ENCODE measurements at places on chromosomes 13 and 19.
A peak's percentile ranks its signal among the peaks of the same experiment; 100 is the strongest.

DNA sequence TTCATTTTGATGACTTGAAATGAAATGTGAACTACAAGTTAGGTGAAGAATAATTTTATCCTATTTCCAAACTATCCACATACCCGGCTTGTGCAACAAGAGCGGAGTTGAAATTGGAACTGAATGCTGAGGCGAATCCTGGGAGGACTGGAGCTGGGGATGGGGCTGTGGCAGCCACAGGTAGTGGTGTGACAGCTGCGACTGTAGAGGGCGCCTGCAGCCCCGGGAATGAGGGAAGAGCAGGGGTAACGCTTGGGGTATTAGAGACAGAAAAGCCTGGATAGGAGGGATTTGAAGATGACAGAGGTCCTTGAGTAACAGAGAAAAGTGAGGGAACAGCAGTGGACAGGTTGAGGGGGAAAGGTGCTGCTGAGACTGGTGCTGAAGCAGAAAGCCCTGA lies 22.0 kb upstream of the STOML3 start:
- peak; percentile 8 for DNase-seq

GRCh38 chr19:50889638-50890037 lies 16.4 kb downstream of the KLK2 start:
- no peak for DNase-seq

- no peak for DNase-seq
Observed at GRCh38 chr13:64633948-64634347, 2596.2 kb downstream of the PCDH9 start.

DNA sequence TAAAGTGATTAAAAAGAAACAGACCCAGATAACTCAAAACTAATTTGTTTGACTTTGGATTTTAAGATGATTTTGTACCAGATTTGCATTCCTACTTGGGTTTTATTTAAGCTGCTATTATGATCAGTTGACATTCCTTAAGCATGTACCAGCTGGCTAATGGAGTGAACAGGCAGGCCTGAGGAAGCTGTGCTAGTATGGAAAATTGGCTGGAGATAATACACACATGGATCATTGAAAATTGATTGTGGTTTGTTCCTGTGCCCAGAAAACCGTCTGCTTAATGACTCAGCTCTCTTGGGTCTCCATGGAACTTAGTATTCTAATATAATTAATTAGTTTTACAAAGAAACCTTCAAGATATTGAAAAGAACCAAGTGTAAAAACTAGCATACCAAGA lies 22.6 kb downstream of the POLR1D start:
- DNase-seq: no peak

GRCh38 chr13:67273001-67273400 lies 42.9 kb upstream of the PCDH9 start:
- DNase-seq: no peak

GRCh38 chr13:88153353-88153752 lies 482.2 kb downstream of the SLITRK5 start:
- no peak for DNase-seq

- peak; percentile 57 for DNase-seq
Observed at GRCh38 chr19:40360708-40361241, 12.3 kb downstream of the PLD3 start.

DNA sequence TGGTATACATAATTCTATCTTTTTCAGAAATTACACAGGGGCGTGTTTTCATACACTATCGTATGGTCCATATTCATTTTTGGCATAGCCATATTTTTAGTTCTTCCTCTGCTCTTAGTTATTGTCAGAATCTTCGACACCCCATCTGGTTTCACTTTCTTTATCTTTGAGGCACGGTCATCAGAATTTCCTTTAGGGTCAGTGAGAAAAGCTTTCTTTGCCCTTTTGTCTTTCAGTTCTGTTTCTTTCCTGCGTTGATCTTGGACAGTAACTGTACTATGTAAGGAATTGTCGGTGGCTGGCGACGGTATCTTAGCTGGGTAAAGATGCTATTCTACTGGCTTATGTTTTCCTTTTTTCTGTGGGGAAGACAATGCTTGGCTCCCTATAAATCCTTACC lies 10.6 kb upstream of the KIR2DL4 start:
- DNase-seq: no peak

DNA sequence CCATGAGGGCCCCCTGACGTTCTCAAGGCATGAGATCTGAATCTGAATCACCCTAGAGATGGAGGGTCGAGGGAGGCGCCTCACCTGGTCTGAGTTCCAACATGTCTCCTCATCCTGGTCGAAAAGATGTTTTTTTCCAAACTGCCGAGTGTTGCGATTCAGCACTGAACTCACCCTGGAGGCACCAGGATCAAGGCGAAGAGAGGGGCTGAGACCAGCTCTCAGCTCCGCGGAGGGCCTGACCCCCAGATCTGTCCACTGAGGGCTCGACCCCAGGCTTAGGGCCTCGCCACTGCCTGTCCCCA lies 555 bp downstream of the NR2C2AP start:
- DNase-seq: no peak

DNA sequence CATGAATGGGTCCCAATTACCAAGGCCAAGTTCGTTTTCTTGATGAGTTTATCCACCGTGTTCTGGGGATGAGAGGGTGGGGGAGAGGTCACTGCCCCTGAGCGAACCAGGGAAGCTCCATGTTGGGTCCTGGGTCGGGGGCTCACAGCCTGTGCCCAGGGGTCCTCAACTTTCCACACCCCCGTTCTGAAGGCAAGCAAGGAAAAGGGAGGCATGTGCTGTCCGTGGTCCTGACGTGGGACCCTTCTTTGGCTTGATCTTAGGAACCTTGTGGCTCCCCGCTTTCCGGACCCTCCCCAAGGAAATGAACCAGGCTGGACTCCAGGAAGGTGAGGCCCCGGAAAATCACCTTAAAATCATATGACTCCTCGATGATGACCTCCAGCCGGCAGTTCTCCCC lies 18.2 kb upstream of the MEIS3 start:
- DNase-seq: no peak

DNA sequence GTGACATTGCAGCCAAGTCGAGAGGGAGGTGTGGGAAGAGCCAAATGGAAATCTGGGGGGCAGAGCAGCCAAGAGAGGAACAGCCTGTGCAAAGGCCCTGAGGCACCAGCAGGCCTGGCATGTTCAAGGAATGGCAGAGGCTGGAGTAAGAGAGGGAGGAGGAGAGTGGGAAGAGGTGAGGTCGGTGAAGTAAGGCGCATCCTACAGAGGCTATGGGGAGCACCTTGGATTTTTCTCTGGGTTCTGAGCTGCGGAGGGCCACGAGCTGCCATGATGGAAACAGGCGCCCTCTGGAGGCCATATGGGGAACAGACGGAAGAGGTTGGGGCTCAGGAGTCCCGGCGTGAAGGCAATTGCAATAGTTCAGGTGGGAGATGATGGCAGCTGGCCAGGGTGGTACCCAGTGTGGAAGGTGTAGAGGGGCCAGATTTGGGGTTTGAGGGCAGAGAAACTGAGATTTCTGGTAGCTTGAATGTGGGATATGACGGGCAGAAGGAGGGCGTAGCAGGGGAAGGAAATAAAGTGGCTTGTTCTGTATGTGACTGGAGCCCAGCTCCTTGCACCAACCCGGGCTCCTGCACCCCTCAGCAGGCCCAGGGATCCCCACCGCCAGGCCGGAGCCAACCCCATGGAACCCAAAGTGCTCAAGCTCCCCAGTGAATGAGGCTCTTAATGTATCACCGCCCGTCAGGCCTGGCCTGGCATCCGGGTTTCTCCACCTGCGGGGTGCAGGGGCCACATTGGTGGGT lies 20.5 kb upstream of the STRN4 start:
- peak; percentile 53 for DNase-seq

GRCh38 chr13:73224703-73225102 lies 165.9 kb downstream of the KLF5 start:
- no peak for DNase-seq

DNA sequence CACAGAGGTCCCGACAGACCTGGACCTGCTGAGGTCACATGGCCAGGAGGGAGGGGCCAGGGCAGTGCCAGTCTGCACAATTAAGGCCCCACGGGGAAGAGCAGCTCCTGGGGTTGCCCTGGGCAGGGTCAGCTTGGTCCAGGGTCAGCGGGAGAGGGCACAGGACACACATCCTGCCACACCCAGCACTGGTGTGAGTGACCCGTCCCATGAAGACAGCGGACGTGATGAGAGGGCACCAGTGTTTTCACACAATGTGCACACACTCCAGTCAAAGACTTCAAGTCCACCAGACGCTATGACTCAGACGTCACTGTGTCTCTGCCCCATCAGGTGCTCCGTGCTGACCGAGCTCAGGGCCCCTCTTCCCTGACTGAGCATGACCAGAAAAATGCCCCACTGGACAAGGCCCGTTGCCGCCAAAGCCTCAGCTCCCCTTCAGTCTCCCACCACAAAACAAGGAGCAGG lies 4.2 kb downstream of the TMEM259 start:
- DNase-seq: no peak

- no peak for DNase-seq
Observed at GRCh38 chr19:570251-570686, 2.1 kb upstream of the BSG start.

GRCh38 chr19:55468054-55468393 lies 3.5 kb upstream of the C19orf85 start:
- DNase-seq: no peak
